ENCODE measurements at places on chromosomes 12 and 14.

- DNase-seq = no peak
Observed at GRCh38 chr12:85616201-85616600, 220.0 kb downstream of the RASSF9 start.

GRCh38 chr14:55684956-55685584, 105.1 kb downstream of the KTN1 start:
- DNase-seq = no peak

GRCh38 chr14:44669496-44669895, 162.4 kb upstream of the FSCB start:
- no peak for DNase-seq

- no peak for DNase-seq
Observed at GRCh38 chr12:123101526-123101925, 49.4 kb downstream of the PITPNM2 start.

DNA sequence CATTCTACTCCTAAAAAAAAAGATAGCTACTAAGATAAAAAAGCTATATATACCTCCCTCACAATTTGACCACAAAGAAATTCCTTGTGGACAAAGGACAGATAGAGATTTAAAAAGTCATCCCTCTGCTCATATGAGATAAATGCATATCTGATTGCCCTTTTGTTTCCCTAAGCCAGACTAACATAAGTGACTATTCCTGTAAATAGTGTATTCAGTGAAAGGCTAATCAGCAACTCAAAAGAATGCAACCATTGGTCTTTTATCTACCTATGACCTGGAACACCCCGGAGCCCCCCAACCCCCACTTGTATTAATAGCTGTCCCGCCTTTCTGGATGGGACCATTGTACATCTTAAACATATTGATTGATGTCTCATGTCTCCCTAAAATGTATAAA, 6.3 kb upstream of the TMPO start:
- no peak for DNase-seq

GRCh38 chr12:116076399-116076798, 201.1 kb downstream of the MED13L start:
- no peak for DNase-seq

DNA sequence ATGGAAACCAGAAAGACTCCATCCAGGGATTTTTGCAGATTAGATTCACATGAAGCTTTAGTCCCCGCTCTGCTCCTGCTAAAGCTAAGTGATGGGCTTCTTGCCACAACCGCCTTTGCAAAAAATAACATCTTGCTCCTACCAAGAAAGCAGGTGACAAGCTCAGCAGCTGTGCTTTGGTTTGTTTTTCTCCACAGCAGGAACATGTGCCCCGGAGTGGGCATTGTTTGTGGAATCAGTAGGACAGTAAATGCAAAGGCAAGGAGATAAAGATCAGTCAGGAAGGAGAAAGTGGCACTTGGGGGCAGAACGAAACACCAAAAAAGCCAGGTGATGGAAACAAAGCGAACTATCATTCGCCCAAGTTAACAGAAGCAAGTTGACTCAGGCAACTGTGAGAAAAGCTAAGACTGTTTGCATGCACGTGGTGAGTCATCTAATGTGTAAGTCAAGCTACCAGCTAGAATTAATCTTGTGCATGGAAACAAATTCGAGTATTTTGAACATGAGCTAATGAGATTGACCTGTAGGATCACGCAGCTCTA, 165.5 kb upstream of the PLXNC1 start:
- no peak for DNase-seq

DNA sequence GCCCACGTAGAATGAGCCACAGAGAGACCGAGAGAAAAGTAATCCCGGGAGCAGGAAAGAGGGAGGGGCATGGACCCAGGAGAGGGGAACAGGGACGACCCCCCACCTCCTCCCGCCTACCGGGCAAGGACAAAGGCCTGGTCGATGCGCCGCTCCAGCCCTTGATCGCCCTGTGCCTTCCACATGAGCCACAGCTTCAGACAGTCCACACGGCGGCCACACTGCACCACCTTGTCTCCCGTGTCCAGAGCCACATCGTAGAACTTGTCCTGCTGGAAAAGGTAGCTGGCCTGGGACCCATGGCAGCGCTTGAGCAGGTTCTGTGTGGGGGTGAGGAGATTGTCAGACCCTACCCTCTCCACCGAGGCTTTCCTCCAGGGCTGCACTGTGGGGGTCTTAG, 20.5 kb upstream of the ZNF740 start:
- DNase-seq = no peak

- DNase-seq = no peak
Observed at GRCh38 chr14:78143489-78144145, 26.6 kb upstream of the NRXN3 start.

DNA sequence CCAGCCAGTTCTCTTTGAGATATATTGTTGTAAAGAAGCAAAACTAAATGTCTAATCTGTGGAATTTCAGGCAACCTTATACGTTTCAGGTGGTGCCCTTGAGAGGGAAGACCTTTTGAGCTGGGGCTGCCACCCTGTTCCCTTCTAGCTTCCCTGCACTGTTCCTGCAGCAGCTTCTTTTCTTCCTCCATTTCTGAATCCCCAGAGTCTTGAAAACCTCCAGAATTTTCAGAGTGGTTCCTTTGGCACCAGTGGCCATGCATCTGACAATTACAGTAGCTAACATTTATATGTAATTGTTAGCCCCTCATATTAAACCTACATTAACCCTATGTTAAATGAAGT, 271.3 kb downstream of the ZFP36L1 start:
- no peak for DNase-seq

GRCh38 chr12:55982319-55982936, 8.6 kb downstream of the RAB5B start:
- DNase-seq = no peak

DNA sequence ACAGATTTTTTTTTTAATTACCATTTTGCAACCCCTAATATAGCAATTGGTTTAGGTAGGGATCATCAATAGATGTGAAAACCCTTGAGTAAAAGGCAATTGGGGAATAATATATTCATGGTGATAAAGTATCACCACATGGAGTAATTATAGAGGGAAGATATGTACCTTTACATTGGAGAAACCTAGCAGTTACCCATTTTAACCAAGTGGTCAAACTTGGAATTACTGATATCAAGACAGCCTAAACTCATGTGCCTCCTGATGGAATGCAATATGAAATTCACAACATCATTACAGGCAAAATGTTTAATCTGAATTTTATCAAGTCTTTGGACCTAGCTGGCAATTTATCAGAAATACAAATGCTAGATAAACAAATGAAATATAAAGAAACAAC, 6.7 kb upstream of the SLC10A1 start:
- DNase-seq = no peak

GRCh38 chr12:68031881-68032739, 42.9 kb downstream of the IFNG-AS1 start:
- no peak for DNase-seq

- DNase-seq = no peak
Observed at GRCh38 chr14:89440986-89441909, 24.2 kb upstream of the FOXN3 start.

DNA sequence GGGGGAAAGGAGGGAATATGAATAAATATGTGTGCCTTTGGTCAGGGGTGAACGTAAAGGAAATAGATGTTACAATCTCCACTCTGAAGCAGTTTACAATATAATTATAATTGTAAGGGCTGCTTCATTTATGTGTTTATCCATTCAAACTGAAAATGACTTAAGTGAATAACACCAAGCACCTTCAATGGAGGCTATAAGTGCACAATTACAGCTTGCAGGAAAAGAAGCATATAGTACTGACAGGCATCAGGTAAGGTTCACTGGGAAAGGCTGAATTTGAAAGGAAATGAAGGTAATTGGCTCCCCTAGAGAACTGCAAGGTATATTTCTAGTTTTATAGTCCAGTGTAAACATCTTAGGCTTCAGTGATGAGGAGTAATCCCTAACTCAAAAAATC, 192.7 kb downstream of the STXBP6 start:
- no peak for DNase-seq

DNA sequence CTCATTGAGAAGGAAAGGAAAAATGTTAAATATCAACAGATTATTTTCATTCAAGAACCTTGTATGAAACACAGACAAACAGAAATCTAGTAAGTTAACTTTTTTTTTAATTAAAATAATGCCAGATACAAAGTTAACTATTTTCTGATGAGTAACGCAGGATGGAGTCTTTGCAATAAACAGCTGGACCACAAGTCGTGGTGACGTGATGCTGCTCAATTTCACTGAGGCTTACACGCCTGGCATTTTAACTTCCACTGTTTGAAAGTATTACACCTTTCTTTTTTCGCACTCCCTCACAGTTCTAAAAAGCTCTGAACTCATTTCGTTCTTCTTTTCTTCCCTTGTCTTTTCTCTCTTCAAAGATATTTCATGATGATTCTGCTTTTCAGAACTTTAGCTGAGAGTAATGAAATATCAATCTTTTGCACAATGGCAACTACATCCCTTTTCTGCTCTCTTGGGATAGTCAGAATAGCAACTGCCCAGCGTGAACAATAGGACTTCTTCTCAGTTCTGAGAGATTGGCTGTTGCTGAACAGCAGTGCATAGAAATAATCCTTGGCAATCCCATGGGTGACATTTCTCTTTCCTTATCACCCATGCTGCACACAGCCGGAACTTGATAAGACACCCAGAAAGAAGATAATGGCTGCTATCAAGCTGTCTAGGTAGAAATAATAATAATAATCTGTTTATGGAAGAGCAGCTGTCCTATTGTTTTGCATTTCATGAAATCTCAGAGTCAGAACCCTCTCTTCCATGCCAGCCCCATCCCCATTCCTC, 160.5 kb downstream of the BTG1 start:
- no peak for DNase-seq

DNA sequence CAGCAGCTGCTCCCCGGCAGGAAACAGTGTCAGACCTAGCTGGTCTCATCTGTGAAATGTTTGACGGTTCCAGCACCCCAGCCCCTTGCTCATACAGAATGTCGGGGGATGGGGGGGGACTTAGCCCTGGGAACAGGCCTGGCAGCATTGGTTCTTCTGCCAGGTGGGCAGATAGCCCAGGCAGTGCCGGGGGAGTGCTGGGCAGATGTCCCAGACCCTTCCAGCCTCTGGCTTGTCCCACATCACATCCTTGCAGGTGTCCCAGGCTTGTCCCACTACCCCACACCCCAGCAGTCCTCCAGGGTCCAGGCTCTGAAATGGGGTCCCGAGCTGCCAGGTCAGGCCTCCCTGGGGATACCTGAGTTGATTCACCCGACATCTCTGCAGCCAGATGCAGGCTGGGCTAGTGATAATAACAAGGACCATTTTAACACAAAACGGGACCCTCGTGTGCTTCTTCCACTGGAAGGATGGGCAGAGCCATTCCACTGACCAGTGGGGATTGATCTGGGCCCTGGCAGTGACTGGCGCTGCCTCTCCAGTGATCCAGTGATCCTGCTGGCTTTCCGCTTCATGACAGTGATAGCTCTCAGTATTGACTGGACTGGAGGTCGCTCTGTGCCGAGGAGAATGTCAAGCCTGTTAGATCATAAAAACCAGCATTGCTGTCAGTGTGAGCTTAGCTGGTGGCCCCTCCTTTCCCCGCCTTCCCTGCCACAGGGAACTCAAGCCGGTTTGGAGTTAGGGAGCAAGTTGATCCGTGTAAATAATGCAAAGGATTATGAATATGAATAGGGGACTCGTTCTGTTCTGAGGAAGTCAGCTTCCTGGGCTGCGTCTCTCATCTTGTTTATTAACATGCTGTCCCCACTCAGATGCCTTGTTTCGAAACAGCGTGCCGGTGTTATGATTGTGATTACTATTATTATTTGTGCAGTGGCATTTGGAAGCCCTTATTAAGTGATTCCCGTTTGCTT, 180.6 kb downstream of the AACS start:
- no peak for DNase-seq
